NCI-H82 (cell line): ENCODE measurements at places on chromosomes 12 and 14.
A peak's percentile ranks its signal among the peaks of the same experiment; 100 is the strongest.

- no peak for DNase-seq
These were observed 133.5 kb upstream of the PARP11 start for GRCh38 chr12:4006743-4007142.

GRCh38 chr14:69318901-69319475, 59.0 kb downstream of the GALNT16 start:
- DNase-seq: no peak

DNA sequence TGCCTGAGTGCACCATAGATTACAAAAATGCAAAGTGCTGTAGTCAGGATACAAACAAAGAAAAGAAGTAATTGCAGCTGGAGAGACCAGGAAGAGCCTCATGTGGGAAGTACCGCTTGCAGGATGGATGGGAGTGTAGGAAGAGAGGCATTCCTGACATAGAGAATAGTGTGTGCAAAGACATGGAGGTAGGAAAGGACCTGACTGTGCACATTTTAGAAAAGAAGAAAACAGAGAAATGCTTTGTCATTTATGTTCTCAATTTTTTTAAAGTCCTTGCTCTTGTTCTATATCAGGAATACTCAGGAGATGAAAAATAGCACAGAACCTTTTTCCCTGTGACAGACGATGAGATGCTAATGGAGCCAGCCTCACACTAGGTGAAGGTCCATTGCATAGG, 358.7 kb upstream of the TMPO start:
- DNase-seq: no peak

DNA sequence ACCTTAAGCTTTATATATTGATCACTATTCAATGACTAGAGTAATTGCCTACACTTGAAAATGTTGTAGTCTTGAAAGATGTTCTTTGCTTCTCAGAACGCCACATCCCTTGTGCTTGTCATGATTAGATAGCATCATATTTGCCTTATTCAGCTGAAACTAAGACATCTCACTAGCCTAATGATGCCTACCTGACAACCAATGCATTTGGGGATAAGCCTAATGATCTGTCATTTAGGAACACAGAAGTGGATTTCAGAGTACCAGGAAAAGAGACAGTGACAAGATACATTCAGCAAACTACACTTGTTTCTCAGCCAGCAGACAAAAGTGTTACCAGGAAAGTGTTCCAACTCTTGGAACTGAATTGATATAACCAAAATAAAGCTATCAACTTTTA, 83.7 kb downstream of the ARMH4 start:
- DNase-seq: no peak

DNA sequence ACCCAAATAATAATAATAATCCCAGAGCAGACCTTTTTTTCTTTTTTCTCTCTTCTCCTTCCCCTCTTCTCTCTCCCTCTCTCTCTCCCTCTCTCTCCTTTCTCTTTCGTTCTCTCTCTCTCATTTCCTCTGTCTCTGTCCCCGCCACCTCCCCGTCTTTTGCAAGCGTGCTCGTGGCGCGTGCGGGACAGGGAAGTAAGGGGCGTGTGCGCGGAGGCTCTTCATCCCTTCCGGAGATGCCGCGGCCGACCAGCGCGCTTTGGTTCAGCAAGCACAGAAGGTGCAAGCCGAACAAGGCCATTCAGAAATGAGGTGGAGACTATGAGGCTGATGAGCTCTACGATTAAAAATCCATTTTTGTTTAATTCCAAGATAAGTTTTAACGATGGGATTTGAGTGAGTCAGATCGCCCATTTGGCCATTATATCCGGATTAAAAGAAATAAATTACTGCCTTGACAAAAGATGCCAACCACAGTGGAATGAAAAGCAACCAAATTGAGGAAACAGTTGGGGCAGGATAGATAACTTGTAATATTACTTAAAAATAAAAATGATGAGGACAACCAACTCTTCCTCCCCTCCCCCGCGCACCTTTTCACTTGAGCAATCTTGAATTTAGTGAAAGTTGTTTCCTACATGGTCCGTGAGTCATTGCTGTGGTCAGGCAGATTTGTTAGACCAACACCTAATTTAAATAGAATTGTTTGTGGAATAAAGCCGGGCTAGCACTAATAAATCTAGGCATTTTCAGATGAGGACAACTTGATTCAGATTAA, 1.2 kb upstream of the AMIGO2 start:
- peak; percentile 20 for DNase-seq

DNA sequence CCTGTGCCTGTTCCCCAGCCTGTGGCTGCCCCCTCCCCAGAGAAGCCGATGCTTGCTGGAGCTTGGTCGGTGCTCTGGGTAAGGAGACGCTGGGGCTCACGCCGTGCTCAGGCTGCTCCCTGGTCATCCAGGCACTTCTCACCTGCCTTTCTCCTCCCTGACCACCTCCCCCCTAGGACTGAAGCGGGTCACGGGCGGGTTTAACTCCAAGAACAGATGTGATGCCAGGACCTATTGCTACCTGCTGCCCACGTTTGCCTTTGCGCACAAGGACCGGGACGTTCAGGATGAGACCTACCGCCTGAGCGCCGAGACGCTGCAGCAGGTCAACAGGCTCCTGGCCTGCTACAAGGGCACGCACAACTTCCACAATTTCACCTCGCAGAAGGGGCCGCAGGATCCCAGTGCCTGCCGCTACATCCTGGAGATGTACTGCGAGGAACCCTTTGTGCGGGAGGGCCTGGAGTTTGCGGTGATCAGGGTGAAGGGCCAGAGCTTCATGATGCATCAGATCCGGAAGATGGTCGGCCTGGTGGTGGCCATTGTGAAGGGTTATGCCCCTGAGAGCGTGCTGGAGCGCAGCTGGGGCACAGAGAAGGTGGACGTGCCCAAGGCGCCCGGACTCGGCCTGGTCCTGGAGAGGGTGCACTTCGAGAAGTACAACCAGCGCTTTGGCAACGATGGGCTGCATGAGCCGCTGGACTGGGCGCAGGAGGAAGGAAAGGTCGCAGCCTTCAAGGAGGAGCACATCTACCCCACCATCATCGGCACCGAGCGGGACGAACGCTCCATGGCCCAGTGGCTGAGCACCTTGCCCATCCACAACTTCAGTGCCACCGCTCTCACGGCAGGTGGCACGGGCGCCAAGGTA, 8.4 kb upstream of the EP400 start:
- DNase-seq: no peak

- DNase-seq: no peak
These were observed 345.6 kb downstream of the ADAMTS20 start for GRCh38 chr12:43206396-43206795.

- DNase-seq: no peak
These were observed 38.9 kb downstream of the CPSF2 start for GRCh38 chr14:92160619-92161018.

- peak; percentile 4 for DNase-seq
These were observed 34.2 kb downstream of the PPM1H start for GRCh38 chr12:62900686-62901272.

DNA sequence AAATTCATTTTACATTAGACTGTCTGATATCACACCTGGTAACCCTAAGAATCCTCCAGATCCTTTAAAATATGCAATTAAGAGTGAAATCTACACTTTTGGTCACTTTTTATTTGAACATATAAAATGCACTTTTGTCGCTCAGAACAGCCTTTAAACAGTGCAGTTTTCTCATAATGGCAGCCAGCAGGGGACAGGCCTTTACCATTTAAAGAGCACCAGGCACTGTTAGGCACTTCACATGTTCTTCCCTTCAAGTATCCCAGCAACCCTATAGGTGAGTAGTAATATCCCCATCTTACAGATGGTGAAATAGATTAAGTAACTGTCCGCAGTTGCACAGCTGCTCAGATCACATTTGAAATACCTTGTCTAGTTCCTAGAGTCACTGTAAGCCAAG, 11.3 kb upstream of the SAMD4A start:
- no peak for DNase-seq

DNA sequence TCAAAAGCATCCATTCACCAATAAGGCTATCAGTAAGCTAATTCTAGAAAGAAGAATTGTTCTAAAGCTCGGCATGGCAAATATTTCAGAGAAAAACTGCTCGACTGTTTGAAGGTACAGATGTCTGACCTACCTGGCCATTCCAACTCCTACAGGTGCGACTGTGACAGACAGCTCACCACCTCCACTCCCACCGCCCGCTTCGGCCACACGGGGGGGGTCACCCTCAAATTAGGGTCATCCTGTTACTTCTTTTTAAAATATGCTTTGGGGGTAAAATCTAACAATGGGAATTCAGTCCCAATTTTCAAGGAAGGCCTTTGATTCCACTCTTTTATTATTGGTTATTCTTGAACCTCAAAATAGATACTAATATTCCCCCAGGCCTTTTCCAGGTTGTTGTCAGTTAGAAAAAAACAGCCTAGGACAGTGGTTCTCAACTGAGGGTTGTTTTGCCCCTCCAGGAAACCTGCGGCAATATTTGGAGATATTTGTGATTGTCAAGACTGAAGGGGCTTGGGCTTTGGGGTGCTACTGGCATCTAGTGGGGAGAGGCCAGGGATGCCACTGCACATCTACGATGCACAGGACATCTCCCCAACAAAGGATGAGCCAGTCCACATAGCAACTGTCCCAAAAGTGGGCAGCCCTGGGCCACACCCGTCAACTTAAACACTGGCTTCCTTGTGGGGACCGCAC, 81.2 kb downstream of the BCL11B start:
- DNase-seq: no peak
